Lower leg skin (tissue), 4 donors: ENCODE measurements at places on chromosomes 11 and 22. TPM values are rescaled to one million over a fixed set of nuclear protein-coding genes. Genes with fewer than 3 reads are reported as not detected.

DNA sequence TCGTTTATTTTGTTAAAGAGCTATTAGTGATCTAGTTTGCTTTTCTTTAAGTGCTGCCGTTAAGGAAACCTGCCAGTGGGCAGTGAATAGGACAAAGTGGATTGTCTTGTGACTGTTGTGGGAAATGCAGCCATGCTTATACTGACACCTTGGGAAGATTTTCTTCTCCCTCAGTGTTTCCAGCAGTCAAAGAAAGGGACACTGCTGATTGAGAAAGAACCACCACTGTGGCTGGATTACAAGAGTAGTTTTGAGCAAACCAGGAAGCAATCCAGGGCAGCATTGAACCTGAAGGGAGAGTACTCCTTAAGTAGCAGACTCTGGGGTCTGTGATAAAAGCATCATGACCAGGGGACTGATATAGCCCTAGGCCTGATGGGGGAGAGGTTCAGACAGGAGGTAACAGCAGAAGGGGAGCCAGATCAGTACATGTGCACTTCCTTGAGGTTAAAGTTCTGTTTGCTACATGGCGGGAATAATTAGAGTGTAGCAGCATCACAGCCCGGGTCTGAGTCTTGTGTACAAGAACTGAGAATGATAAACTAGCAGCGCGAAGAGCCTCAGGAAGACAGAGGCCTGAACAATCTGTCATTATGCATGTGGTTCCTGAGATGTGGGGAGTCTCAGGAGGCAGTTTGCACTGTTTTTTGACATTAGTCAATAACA is 167.8 kb downstream of the C11orf91 start:
- no peak for DNase-seq

DNA sequence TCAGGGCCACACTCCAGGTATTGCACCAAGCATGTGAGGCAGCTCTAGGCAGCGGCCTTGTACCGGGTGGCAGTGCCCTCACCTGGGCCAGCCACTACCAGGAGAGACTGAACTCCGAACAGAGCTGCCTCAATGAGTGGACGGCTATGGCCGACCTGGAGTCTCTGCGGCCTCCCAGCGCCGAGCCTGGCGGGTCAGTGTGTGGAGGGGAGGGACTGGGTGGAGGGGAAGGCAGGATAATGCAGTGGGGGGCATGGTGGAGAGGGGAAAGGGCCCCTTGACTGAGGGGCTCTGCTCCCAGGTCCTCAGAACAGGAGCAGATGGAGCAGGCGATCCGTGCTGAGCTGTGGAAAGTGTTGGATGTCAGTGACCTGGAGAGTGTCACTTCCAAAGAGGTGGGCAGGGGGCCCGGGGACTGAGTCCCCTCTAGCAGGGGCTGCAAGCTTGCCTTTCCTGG is 4.2 kb downstream of the SSH3 start:
- no peak for DNase-seq

GRCh38 chr11:4593739-4594138 is at the start of gene OR52I1:
OR52I1 (plus strand) TSS chr11:4594039; CDS start chr11:4594039, 0 bp downstream.
- no peak for DNase-seq

DNA sequence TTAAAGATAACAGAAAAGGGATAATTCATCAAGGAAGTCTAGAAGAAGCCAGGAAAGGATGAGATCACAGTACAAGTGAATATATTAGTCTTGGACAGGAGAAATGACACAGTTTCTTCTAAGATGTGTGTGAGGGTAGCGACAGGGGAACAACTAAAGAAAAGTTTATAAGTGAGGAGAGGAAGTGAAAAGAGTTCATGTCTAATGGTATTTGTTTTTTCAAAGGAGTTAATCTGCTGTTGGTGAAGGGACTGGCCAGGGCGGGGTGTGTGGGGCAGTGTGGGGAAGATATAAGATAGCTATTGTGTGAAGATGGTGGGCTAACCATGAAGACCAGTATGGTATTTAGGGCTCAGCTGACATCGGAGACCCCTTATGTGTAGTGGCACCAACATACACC is 7.6 kb upstream of the PPFIBP2 start:
- no peak for DNase-seq

DNA sequence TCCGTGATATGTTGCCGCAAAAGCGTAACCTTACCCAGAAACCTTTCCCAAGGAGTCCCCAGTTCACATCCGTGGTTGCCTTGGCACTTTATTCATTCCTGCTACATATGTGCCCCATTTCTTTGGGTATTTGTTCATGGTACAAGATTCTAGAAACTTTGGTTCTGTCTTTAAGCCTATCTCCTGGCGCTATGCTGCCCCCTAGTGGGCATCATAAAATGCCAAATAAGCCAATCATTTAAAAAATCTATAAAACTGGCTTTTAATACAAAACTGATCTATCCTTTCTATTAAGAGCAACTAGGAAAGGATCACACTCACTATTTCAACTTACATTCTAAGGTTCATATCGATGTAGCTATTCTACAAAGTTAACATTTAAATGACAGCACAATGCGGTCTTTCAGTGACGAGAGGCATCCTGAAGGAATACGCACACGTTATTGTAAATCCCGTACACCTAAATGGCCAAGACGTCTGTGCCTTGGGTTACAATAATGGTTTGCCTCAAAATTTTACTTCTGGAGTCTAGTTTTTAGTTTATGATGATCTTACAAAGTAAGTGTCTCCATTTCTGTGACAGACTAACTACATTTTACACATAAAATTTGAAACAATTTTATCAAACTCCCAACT is 16.2 kb downstream of the PIWIL3 start:
- no peak for DNase-seq

Gene RAG2
- not detected for total RNA-seq
